ENCODE measurements at places on chromosomes 2 and 18.

GRCh38 chr2:37798315-37799005 lies 126.6 kb upstream of the RMDN2 start:
- DNase-seq, result no peak

- DNase-seq, result no peak
Measured at GRCh38 chr18:8081267-8081666, 514.2 kb downstream of the PTPRM start.

GRCh38 chr2:45591073-45591472 lies 20.0 kb downstream of the SRBD1 start:
- DNase-seq, result no peak

GRCh38 chr2:37653805-37654378 lies 17.6 kb downstream of the CDC42EP3 start:
- DNase-seq, result peak; percentile 35

GRCh38 chr2:234386971-234387370 lies 109.9 kb downstream of the ARL4C start:
- DNase-seq, result no peak

DNA sequence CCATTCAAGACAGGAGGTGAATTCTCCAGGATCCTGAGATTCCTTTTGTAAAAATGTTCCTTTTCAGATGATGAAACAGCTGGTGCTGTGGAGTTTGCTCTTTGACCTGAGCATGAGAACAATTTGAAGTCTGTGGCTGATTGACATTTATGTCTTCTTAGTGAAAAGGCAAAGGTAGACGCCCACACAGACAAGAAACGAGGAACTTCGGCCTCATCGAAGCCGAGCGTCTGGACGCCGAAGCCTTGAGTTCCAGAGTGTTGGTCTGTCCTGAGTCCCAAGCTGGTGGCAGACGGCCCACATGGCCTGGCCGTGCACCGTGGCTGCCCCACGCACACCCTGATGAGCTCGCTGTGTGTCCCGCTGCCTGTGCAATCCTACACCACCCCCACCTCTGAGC lies 20.7 kb upstream of the SNTG2 start:
- no peak for DNase-seq

DNA sequence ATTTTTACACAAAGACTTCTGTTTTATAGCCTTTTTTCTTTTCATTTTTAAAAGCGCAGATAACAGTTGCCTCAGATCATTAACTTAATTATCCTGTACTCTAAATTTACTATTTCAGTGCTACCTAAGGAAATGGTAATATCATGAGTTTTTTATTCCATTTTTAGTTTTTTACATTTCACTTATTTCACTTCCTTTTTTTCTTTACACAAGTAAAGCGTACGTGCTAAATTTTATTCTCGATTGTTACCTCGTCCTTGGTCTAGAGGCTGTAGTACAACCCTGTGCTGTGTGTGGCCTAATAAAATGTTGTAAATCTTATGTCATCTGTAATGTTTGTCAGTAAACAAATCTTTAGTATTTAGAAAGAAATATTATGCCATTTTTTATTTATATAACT lies 49.2 kb downstream of the CRIM1 start:
- DNase-seq, result no peak

GRCh38 chr2:16553226-16553625 lies 112.4 kb downstream of the CYRIA start:
- peak; percentile 17 for DNase-seq

- no peak for DNase-seq
Measured at GRCh38 chr2:199911877-199912161, 726 bp downstream of the C2orf69 start.

DNA sequence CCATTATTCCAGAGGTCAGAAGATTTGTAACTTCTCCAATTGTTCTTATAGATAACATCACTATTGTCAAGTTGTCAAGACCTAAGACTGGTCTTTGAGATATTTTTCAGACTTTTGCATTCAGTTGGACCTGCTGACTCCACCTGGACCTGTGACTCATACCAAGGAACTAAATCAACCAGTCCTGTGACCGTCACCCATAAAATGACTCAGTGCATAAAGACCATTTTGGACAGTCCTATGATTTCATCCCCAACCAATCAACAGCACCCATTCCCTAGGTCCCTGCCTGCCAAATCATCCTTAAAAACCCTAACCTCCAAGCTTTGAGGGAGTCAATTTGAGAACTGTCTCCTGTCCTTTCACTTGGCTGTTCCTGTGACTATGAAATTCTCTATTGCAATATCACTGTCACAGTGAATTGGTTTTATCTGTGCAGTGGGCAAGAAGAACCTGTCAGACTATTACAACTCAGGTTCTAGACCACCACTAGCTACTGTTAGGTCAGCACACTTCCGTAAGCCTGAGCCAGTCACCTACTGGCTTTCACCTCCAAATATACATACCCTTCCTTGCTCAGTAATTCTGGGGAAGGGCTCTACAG lies 17.1 kb downstream of the DPP4 start:
- no peak for DNase-seq

DNA sequence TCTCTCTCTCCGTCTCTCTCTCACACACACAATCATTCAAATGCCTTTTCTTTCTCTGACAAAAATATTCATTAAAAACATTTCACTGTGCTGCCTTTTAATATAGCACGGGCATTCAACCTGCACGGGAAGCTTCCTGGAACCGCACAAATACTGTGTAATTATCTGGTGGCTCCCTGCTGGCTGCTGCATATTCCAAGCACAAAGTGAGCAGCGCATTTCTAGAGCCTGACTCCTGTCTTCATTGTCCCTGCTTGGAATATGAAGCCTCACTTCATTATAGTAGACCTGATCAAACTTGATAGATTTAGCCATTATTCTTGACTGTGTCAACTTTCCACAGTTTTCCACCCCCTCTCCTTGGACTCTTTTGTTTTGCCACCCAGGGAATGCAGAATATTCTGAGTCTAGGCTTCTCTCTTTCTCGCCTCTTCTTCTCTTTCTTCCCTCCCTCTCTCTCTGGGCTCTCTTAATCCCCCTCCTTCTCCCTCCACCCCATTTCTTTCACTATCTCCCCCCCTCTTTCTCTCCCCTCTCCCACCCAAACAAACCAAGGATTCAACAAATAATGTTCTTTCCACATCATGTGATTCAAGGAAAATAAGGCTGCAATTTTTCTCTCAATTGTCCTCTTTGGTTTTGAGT lies 672.1 kb upstream of the FANCL start:
- no peak for DNase-seq

DNA sequence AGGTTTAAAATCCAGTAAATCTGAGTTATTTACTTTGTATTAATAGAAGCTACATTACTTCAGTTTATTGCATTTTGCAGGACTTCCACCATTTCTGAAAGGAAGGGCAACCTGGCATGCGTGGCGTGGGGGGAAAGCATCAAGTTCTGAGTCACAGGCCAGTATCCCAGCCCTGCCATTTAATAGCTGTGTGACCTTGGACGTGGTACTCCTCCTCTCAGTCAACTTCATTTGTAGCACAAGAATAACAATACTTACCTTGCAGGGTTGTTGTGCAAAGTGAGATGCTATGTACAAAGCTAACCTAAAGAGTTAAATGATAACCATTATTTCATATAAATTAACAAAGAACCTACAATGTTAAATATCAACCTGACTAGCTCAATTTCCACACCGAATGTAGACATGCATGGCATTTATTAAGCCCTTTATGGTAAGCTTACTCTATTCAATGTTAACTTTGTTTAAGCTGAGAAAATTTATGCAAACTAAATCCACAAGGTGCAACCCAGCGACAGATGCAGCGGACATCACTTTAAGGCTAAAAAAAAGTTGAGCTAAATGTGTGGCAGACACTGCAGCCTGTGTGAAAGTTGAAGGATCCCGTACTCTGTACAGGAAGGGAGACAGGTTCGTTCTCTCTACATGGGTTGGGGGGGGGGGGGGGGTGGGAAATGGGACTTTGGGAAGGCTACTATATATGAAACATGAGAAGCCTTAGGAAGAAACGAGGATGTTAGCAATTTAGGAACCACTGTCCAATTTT lies 17.2 kb upstream of the STPG4 start:
- no peak for DNase-seq

DNA sequence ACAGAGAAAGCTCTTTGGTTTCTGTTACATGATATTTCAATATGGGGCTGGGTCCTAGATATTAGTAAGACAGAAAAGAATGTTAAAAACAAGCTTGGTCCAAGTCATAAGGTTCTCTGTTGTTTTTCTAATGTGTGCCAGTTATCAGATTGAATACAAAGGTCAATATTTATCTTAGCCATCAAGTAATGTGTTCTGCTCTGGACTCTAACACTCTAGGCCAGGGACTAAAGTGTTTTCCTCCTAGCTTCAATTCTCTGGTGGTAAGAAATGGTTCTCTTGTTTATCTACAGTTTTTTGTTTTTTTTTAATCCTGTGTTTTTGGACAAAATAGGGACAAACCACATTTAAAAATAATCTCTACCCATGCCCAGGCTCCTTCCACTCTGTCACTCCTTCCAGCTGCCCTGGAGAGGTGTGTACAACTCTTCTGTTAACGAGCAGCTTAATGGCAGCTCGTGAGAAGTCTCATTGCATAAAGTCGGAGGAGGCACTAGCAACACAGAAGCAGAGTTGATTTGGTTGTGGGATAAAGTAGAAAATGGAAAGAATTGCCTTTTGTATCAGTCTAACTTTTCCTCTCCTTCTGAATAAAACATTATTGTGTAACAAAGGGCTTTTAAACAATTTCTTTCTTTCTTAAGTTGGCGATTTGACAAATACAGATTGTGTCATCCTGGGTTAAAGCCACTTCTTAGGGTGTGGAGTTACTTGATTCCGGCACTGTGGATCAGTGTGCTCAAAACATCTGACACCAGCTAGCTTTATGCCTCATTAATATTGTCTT lies 8.0 kb upstream of the SESTD1 start:
- DNase-seq, result no peak

- no peak for DNase-seq
Measured at GRCh38 chr18:48428475-48429177, 19.4 kb upstream of the ZBTB7C start.

- DNase-seq, result no peak
Measured at GRCh38 chr2:177551989-177552421, 159.4 kb downstream of the AGPS start.

DNA sequence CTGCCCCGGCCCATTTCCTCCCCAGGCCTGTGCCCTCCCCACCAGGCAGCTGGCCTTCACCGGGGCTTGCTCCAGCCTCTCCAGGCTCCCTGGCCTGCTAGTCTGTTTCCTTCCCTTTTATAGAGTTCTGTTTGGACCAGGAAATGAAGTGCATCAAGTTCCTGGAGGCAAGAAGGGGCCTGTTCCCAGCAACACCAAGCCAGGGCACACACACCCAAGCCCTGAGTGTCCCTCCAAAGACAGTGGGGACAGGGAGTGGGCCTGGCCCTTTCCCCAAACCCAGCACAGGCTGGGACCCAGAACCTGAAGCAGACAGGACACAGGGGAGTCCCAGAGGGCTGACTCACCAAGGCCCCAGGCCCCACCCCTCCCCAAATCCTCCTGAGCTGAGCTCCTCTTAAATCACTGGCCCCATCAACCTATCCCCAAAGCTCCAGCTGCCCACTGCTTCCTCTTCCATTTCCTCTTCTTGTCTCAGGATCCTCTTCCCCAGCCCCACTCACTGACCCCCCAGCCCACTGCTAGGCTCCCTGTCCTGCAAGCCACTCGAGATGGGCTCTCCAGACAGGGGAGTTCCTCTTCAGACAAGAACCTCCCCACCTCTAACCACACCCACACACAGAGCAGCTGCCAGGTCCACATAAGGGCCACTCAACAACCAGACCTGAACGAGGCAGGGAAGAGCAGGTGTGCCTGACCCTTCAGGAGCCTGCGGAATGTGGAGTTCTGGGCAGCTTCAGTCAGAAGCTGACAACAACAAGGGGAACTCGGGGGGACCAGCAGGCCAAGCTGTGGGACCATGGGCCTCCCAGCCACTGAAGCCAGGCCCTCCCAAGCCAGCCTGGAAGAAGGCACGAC lies 74.2 kb downstream of the TNS1 start:
- no peak for DNase-seq

GRCh38 chr2:79717364-79718007 lies 204.6 kb downstream of the CTNNA2 start:
- no peak for DNase-seq

DNA sequence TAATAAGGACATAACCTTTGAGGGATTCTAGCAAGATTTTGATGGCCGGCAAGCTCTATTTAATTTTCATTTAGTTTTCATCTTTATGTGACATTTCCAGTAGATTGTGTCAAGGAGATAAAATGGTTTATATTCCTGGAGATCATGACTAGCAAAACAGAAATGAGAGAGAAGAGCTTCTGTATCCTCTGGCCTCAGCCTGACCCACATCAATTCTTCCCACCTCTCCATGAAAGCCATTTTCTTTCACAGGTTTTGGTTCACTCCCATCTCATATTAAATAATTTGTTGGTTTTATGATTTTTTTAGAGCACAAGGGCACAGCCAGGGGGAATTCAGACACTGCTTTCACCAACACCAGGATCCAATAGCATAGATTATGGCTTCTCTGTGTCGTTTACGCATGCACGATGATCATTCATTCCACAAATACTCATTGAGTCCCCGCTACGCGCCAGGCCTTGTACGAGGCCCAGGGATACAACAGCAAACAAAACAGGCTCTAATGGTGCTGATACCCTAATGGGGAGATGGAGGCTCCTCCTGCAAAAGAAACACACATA lies 85.9 kb downstream of the SH3BP4 start:
- no peak for DNase-seq

DNA sequence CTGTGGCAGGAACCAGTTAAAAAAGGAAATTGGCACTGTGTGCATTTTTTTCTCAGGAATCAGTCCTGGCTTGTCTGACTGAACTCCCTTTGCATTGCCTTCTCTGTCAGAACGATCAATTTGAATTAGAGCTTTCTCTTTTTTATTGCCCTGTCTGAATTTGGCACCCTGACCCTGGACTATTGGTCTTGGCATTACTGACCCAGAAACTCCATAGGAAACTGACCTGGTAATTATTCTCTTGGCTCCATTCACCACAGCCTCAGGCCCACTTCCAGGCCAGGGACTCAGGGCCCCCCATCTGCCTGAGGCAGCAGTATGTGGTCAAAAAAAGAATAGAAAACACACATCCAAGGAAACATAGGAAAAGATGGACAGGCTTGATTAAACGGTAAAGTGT lies 32.0 kb upstream of the CCDC88A start:
- no peak for DNase-seq

DNA sequence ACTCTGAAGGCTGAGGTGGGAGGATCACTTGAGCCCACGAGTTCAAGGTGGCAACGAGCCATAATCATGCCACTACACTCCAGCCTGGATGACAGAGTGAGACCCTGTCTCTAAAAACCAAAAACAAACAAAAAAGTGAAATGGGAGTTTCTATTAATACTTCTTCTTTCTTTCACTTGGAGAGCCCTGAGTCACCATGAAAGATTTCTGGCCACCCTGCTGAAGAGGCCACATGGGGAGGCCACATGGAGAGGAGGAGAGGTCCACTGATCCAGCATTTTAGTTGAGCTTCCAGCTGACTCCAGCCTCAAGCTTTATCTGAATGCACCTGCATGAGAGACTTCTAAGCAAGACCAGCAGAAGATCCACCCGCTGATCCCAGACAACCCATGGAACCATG lies 74.2 kb upstream of the LAPTM4A start:
- DNase-seq, result no peak

GRCh38 chr2:128786741-128787478 lies 468.2 kb upstream of the HS6ST1 start:
- DNase-seq, result no peak
